ENCODE measurements at places on chromosomes 5 and 9.

DNA sequence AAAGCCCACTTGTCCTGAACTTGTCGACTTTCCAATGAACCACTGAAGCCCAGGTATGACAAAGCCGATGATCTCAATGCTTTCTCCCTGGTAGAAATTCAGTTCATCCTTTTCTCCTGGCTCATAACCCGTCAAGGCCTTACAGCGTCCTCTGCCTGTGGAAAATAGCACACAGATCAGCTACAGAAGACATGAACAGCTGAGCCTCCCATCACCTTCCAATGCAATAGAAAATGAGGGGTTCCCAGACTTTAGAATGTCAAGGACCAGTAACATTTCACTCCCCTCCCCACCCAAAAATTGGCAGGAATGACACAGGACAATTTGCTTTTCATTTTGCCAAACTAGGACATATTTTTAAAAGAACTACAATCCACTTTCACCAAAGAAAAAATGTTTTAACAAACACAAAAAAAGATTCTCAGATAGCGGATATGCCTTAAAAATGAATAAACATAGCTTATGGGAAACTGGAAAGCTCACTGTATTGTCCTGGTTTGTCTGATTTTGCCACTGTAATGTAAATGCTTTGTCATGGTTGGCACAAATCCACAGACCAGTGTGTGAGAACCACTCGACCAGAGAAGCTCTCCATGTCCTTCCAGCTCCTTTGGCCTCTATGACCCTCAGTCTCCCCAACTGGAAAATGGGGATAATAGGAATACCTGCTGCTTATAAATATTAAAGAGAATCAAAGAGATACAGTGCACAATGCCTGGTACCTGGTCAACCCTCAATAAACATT, 24.4 kb downstream of the SH3TC2 start:
- no peaks in the 10 kb centered on the region for H3K4me1 ChIP-seq
- H3K27me3 ChIP-seq = no peaks in the 10 kb centered on the region
- no peaks in the 10 kb centered on the region for H3K36me3 ChIP-seq
- H3K27ac ChIP-seq = no peak overlapping the region

DNA sequence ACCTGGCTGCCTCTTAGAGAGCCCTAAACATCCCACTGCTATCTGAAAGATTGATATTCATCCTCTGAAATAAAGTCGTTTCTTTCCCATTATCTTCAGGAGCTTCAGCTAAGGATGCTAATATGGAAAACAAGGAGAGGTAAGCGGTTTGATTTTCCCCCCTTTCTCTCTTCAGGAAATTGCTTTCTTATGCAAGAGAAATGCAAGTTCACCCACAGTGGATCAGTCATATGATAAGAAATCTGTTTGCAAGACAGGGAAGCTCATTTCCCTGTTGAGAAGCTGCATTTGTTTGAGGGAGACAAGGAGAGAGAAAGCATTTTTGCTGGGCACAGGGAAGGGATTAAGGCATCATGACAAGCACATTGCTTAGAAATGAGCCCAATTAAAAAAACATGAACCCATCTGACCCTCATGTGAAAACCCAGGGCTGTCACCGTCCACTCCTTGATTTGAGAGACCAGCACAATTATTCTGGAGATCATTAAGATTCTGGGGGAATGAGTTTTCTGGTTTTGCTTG, 53.7 kb upstream of the BOD1 start:
- H3K27ac ChIP-seq = no peak overlapping the region
- no peaks in the 10 kb centered on the region for H3K36me3 ChIP-seq
- no peaks in the 10 kb centered on the region for H3K27me3 ChIP-seq
- no peaks in the 10 kb centered on the region for H3K4me1 ChIP-seq
- H3K4me3 ChIP-seq = no peak overlapping the region

GRCh38 chr5:132813599-132814502, 749 bp downstream of the SOWAHA start:
- no peak overlapping the region for H3K27ac ChIP-seq
- H3K4me3 ChIP-seq = no peak overlapping the region
- no peaks in the 10 kb centered on the region for H3K4me1 ChIP-seq
- H3K36me3 ChIP-seq = no peaks in the 10 kb centered on the region
- H3K27me3 ChIP-seq = peaks cover 11% of the 10 kb centered on the region

- no peak overlapping the region for H3K4me3 ChIP-seq
- no peak overlapping the region for H3K27ac ChIP-seq
- no peaks in the 10 kb centered on the region for H3K27me3 ChIP-seq
- no peaks in the 10 kb centered on the region for H3K4me1 ChIP-seq
Measured at GRCh38 chr5:76607353-76607871, 15.8 kb downstream of the F2RL2 start.

- H3K36me3 ChIP-seq = no peaks in the 10 kb centered on the region
- no peak overlapping the region for H3K27ac ChIP-seq
- no peaks in the 10 kb centered on the region for H3K4me1 ChIP-seq
- no peak for DNase-seq
- H3K27me3 ChIP-seq = no peaks in the 10 kb centered on the region
- H3K4me3 ChIP-seq = no peak overlapping the region
Measured at GRCh38 chr5:163379298-163380155, 57.9 kb upstream of the CCNG1 start.

DNA sequence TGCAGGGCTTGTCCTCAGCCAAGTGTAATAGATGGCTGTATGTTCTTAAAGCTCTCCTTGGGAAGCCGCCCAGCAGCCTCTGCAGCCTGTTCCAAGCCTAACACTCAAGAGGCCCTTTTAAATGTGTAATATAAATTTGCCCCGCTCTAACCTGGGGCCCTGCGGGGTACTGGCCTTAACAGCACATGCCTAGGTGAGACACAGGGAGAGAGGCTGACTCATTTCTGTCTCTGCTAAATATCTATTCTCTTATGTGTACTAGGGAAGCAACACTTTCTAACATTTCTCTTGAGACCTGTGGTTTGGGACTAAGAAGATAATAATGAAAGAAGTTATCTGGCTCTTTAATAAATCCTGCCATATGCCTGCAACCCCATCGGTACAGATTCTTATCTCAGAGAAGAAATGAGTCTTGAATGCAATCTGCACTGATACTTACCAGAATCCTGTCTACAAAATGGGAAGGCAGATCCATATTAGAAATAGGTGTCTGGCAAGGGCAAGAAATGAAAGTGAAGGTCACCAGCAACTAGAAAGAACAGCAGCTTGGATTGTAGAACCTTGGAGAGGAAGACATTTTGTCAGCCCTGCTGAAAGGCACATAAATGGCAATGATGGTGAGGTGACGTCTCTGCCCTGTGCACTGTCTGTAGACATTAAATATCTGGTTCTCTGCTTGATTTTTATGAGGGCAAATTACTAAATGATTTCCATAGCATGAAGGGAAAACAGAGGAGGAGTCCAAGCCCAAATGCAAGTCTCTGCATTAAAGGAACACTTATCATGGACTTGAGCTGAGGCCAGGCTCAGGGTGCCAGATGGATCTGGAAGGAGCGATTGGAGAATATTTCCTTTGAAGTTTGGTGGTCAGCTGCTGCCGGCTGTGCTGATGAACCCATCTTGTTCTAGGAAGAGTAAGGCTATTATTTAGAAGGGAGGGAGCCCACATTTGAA, 14.5 kb upstream of the TGFBI start:
- no peaks in the 10 kb centered on the region for H3K27me3 ChIP-seq
- H3K4me1 ChIP-seq = no peaks in the 10 kb centered on the region
- H3K4me3 ChIP-seq = no peak overlapping the region
- DNase-seq = no peak

DNA sequence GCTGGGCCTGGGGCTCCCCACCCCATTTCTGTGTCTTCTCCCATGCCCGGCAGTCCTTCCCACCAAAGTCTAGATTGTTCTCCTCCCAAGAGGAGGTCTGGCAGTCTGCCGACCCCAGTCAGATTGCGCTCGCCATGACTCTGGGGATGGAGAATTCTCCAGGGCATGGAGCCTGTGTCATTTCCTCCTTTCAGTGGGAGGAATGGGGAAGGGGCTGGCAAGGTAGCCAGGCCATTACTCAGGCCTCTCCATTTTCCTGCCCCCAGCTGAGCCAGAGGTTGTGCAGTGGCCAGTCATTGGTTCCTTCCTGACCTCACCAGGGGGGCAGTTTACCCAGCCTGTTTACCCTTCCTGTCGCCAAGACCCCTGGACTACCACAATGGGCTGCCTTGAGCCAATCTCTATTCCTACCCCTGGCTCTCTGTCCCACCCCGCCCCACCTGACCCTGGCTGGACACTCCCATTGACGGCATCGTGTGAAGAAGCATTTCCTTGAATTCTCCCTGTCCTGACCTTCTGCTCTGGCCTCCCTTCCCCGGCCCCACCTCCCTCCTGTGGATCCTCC, 628 bp downstream of the SYNPO start:
- H3K4me3 ChIP-seq = no peak overlapping the region
- H3K27ac ChIP-seq = no peak overlapping the region
- no peaks in the 10 kb centered on the region for H3K36me3 ChIP-seq
- DNase-seq = no peak

DNA sequence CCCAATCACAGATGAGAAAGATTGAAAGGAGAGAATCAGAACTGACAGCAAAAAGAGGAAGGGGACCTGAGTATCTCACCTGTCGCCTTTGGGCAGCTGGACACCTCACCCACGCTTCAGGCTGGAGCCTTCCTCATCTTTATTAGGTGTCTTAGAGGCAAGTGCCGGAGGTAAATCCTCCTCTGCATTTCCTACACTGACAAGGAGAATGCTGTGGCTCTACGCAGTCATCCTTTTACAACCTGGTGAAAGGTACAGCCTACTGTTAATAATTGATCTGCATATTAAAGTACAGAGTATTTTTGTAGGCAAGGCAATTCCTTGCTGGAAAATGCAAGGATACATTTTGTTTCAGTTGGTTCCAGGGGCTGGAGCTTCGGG, 34.8 kb downstream of the PRLR start:
- no peak for DNase-seq
- peaks cover 15% of the 10 kb centered on the region for H3K4me1 ChIP-seq
- no peaks in the 10 kb centered on the region for H3K36me3 ChIP-seq
- H3K4me3 ChIP-seq = no peak overlapping the region

DNA sequence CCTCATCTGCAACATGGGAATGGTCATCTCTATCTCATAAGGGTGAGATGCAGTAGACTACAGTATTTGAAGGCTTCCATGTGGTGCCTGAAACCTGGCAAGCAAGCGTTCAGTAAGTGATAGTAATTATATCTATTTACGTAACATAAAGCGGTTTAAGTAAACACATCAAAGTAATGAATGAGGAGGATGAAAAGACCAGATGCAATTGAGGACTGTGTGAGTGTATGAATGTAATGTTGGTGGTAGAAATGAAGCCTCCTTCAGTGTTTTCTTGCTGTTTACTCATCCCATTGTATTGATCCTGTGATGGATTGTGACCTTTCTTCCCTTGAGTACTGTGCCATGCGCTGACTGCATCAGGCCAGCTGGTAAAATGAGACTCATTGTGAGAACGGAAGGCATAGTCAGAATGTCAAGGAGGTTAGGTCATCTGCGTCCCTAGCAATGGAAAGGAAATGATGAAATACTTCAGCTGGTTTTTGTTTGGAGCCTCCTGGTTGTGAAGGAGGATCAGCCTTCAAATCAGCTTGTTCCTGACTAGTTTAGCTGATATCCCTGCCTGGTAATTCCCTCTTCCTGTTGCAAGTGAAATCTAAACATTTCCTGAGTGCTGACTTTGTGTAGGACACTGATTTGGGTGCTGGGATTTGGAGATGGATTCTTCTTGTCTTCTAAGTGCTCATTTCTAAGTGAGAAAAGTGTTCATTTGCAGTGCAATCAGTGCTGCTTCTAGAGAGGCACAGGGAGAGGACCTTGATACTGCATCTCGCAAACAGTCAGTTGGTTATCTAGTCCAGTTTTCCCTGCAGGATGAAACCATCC, 35.6 kb downstream of the TNFSF8 start:
- no peak overlapping the region for H3K4me3 ChIP-seq
- DNase-seq = no peak
- H3K36me3 ChIP-seq = no peaks in the 10 kb centered on the region
- no peak overlapping the region for H3K27ac ChIP-seq
- H3K27me3 ChIP-seq = no peaks in the 10 kb centered on the region

GRCh38 chr9:31824860-31825259, 559.6 kb upstream of the ACO1 start:
- H3K27me3 ChIP-seq = no peaks in the 10 kb centered on the region
- no peak overlapping the region for H3K4me3 ChIP-seq
- H3K36me3 ChIP-seq = no peaks in the 10 kb centered on the region

DNA sequence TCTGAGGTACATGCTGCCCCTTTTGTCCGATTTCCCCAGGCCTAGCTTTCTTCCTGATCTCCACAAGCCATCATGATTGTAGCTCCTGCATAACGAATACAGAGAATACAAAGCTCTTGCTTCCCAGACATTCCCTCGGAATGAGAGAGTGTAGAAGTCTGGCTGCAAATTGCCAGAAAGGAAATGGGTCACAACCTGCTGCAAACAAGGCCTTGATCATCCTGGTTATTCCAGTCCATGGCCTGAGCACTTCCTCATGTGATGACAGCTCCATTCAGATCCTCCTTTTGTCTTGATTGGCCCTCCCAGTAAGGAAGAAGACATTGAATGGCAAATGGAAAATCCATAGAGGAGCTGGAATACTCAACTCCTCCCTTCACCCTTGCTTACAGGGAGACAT, 136.0 kb upstream of the ADRA1B start:
- no peaks in the 10 kb centered on the region for H3K36me3 ChIP-seq
- no peaks in the 10 kb centered on the region for H3K27me3 ChIP-seq
- no peaks in the 10 kb centered on the region for H3K4me1 ChIP-seq
- no peak for DNase-seq

- no peaks in the 10 kb centered on the region for H3K4me1 ChIP-seq
- H3K36me3 ChIP-seq = no peaks in the 10 kb centered on the region
- no peak overlapping the region for H3K27ac ChIP-seq
- no peaks in the 10 kb centered on the region for H3K27me3 ChIP-seq
- DNase-seq = no peak
- no peak overlapping the region for H3K4me3 ChIP-seq
Measured at GRCh38 chr9:130346431-130346830, 80.9 kb downstream of the HMCN2 start.

DNA sequence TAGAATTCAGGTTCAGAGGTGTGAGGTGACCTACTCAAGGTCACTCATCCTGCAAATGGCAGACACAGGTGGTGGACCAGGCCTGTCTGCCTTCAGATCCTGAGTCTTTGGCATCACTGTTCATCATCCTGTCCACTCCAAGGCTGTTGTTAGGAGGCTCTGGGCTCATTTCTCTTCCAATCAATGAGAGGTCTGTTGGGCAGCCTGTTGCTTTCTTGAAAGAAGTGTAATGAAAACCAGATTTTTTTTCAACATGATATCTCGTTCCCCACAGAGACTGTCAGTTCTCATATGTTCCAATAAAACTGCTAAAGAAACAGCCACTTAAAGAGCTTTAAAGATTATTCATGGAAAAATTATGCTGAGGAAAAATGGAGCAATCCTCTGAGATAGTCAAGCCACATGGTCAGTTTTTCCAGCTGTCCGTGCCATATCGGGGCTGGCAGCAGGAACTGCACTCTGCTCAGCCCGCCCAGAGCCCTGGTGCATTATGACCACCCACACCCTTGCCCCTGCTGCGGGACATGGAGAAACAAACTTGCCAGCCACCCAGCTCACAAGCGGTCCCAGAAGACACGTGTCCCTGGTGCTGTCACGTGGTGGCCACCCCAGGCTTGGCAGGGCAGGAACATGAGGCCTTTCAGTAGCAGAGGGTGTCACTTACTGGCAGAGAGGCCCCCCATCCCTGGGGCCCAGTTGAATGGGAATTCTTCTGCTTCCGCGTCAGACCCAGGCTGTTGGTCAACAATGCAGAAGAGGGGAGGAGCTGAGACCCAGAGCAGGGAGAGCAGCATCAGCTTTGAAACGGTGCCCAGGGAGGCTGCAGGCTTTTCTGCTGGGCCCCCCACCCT, 63.7 kb upstream of the ANGPTL2 start:
- DNase-seq = no peak
- no peaks in the 10 kb centered on the region for H3K27me3 ChIP-seq
- peaks cover 26% of the 10 kb centered on the region for H3K4me1 ChIP-seq
- no peak overlapping the region for H3K27ac ChIP-seq
- H3K36me3 ChIP-seq = no peaks in the 10 kb centered on the region
- no peak overlapping the region for H3K4me3 ChIP-seq

- H3K4me3 ChIP-seq = no peak overlapping the region
- DNase-seq = no peak
- H3K4me1 ChIP-seq = peaks cover 30% of the 10 kb centered on the region
- H3K36me3 ChIP-seq = no peaks in the 10 kb centered on the region
Measured at GRCh38 chr5:157113002-157113401, 4.2 kb upstream of the HAVCR2 start.
